NCI-H446 (cell line): ENCODE measurements at places on chromosomes 5 and 9.

GRCh38 chr9:79284081-79284480, 287.7 kb upstream of the TLE4 start:
- no peak for DNase-seq

DNA sequence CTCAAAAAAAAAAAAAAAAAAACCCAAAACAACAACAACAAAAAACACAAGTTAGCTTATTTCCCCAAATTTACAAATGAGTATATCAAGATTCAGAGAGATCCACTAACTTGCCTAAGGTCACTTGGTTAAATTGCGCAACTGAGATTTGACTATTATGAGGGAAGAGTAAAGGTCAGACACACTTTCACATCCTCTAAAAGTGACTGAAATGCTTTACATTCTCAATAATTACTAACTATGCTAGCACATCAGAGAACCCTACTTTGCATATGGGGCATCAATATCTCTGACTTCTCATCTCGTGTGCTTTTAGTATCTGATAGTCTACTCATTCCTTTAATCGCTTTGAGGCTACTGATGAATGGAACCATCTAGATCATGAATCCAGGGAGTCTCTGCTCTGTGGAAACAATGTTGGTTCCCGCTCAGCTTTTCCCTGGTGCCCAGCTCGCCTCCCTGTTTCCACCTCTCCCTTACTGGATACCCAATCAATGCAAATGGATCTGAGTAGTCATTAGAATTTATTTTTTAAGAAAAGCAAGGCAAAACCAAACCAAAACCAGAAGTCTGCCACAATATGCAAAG, 182.1 kb upstream of the TRIM32 start:
- DNase-seq, result no peak

GRCh38 chr5:176203086-176203485, 35.1 kb upstream of the SIMC1 start:
- DNase-seq, result no peak

DNA sequence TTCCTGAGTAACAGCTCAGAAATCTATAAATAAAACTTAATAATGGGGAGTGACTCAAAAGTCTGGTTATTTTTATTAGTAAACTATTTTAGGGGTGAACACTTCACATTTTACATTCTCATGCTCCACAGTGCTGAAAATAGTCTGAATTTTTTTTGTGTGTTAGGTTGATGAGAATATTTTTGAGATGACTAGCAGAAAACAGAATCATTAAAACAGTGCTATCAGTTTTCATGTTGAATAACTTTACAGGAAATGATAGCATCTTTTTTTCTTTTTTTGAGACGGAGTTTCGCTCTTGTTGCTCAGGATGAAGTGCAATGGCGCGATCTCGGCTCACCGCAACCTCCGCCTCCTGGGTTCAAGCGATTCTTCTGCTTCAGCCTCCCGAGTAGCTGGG, 60.3 kb downstream of the TMC1 start:
- no peak for DNase-seq

DNA sequence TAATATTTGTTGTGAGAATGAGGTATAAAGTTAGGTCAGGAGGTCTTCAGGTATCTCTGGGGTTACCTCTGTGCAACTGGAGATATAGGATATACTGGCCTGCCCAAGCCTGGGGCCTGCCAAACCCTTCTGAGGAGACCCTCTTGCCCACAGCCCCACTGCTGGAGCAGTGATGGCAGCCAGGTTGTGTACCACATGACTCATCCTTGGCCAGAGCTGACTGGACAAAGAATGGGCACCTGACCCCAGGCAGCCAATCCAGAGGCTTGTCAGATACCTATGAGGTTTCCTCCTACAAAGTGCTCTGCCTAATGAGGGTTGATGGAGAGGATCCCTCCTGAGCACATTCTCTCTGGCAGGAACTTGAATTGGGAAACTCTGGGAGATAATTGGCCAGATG, 56.1 kb upstream of the TBC1D2 start:
- no peak for DNase-seq
